ENCODE measurements at places on chromosomes 11 and 22. TPM values are rescaled to one million over a fixed set of nuclear protein-coding genes. Genes with fewer than 3 reads are reported as not detected.

DNA sequence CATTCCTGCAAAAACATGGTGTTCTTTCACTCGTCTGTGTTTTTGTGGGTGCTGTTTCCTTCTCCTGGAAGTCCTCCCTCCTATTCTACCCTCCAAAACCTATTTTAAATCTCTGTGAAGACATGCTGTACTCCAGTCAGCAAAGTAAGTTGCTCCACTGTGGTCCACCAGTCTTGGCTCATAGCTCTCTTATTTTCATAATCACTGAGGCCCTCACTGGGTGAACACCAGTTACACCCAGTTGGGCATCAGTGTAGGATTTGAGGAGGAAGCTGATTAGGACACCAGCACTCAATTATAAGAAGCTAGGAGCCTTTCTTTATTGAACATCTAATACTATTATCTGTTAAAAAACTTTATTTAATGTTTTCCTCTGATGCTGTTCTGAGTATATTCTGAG is 23.9 kb upstream of the EED start:
- H3K4me1 ChIP-seq, result peaks cover 59% of the 10 kb centered on the region
- DNase-seq, result no peak
- peak overlapping the region; percentile 13 for H3K4me3 ChIP-seq
- H3K36me3 ChIP-seq, result peaks cover 13% of the 10 kb centered on the region
- peak overlapping the region; percentile 43 for H3K27ac ChIP-seq

- H3K4me1 ChIP-seq, result no peaks in the 10 kb centered on the region
- H3K36me3 ChIP-seq, result no peaks in the 10 kb centered on the region
- no peak overlapping the region for H3K27ac ChIP-seq
- no peak for DNase-seq
- H3K27me3 ChIP-seq, result no peaks in the 10 kb centered on the region
Observed at GRCh38 chr11:134517621-134518293, 105.7 kb upstream of the B3GAT1 start.

- H3K36me3 ChIP-seq, result peaks cover 46% of the 10 kb centered on the region
- no peak for DNase-seq
- H3K27me3 ChIP-seq, result no peaks in the 10 kb centered on the region
Observed at GRCh38 chr11:14835496-14836492, 56.2 kb downstream of the CYP2R1 start.

DNA sequence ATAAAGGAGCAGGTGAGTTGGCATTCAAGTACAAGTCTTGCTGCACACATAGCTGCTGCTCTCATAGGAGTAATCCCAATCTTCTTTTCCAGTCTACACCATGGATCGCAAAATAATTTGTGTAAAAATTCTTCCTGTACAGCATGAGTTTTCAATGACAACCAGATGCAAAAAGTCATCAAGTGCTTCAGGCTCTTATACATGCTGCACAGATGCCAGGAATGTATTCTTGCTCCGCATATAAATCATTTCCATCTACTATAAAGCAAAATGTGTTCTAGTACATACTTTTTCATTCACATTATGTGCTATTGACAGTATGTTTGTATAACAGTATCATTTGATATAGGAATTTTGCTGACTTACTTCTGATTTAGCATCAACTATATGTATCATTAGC is 35.4 kb downstream of the NXPE2 start:
- no peaks in the 10 kb centered on the region for H3K4me1 ChIP-seq
- no peaks in the 10 kb centered on the region for H3K36me3 ChIP-seq
- no peaks in the 10 kb centered on the region for H3K27me3 ChIP-seq
- H3K27ac ChIP-seq, result no peak overlapping the region

DNA sequence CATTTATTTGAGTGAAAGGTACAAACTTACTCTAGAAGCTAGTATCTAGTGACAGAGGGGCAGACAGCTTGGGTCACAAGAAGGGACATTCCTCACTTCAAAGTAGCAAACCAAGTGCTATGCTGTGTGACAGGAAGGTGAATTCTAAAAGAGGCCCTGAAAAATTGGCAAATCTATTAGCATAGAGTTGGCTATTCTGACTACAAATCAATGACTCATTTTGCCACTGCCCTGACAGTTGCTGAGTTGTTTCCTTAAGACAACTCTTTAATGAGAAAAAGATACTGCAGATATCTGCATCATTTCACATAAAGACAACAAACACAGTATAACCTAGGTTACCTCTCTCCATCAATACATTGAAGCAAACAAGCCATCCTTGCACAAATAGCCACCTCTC is 524.0 kb upstream of the LRRC4C start:
- H3K27ac ChIP-seq, result no peak overlapping the region
- no peak for DNase-seq
- H3K36me3 ChIP-seq, result no peaks in the 10 kb centered on the region
- H3K27me3 ChIP-seq, result no peaks in the 10 kb centered on the region

- H3K4me3 ChIP-seq, result no peak overlapping the region
- no peak overlapping the region for H3K27ac ChIP-seq
- no peaks in the 10 kb centered on the region for H3K4me1 ChIP-seq
- H3K27me3 ChIP-seq, result no peaks in the 10 kb centered on the region
- DNase-seq, result no peak
- H3K36me3 ChIP-seq, result peaks cover 3% of the 10 kb centered on the region
Observed at GRCh38 chr22:42132457-42132856, 1.8 kb upstream of the CYP2D6 start.

DNA sequence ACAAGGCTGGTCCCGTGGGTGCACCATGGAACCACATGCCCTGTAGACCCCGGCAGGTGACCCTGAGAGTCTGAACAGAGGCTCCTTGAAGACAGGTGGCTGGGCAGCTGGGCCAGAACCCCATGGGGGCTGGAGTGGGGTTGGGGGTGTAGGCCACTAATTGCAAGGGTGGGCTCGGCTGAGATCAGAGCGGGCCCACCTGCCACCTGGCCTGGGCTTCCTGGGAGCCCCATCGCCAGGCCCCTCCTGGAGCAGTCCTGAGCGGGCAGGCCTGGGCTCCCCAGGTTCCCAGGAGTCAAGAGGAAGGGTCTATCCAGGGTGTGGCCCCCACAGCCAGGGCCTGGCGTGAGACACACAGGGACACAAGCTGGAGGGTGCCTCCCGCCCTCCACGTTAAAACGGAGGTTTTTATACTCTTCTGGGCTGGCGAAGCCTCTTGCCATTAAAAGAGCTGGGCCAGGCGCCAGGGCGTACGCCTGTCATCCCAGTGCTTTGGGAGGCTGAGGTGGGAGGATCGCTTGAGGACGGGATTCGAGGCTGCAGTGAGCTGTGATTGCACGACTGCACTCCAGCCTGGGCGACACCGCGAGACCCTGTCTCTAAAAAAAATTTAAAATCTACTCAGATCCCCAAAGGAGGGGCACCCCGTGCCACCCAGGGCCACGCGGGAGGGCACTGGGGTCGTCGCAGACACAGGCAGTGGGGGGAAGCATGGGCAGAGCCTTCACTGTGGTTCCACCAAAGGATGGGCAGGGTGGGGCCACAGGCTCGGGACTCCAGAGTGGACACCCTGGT is 4.8 kb upstream of the TRABD start:
- DNase-seq, result no peak
- H3K27ac ChIP-seq, result no peak overlapping the region
- no peak overlapping the region for H3K4me3 ChIP-seq

- H3K27me3 ChIP-seq, result no peaks in the 10 kb centered on the region
- H3K27ac ChIP-seq, result no peak overlapping the region
- H3K4me1 ChIP-seq, result no peaks in the 10 kb centered on the region
Observed at GRCh38 chr11:70175236-70175698, 27.8 kb upstream of the FADD start.

DNA sequence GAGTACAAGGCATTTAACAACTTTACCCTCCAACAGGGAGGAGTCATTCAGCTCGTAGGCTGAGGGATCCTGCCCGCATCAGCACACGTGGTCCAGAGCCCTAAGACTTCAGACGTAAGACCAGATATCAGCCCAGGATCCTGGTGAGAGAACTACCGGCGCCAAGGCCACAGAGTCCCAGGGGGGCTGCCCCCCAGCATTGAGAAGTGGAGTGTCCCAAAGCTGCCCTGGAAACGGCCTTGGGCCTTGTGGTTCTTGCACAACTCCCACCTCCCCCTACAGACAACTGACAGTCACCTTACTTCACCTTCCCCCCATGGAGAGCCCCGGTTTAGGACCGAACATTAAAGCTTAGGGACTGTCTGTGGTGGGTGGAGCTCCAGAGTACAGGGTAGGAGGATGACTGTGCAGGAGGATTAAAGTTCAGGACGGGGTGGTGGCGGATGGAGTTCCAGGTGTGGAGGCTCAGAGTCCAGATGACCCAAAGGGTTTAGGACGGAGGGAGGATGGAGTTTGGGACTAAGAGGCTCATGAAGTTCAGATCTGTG is 1.0 kb downstream of the C11orf91 start:
- H3K4me3 ChIP-seq, result peak overlapping the region; percentile 78
- DNase-seq, result no peak
- peaks cover 22% of the 10 kb centered on the region for H3K27me3 ChIP-seq

GRCh38 chr22:45305456-45306075 is 4.2 kb upstream of the FAM118A start:
- no peak overlapping the region for H3K4me3 ChIP-seq
- H3K27ac ChIP-seq, result no peak overlapping the region
- no peak for DNase-seq
- H3K4me1 ChIP-seq, result peaks cover 14% of the 10 kb centered on the region
- H3K27me3 ChIP-seq, result no peaks in the 10 kb centered on the region
- H3K36me3 ChIP-seq, result peaks cover 2% of the 10 kb centered on the region

- H3K36me3 ChIP-seq, result peaks cover 15% of the 10 kb centered on the region
- peaks cover 46% of the 10 kb centered on the region for H3K4me1 ChIP-seq
- peak overlapping the region; percentile 64 for H3K4me3 ChIP-seq
Observed at GRCh38 chr11:107840129-107840484, 18.5 kb downstream of the SLC35F2 start.

DNA sequence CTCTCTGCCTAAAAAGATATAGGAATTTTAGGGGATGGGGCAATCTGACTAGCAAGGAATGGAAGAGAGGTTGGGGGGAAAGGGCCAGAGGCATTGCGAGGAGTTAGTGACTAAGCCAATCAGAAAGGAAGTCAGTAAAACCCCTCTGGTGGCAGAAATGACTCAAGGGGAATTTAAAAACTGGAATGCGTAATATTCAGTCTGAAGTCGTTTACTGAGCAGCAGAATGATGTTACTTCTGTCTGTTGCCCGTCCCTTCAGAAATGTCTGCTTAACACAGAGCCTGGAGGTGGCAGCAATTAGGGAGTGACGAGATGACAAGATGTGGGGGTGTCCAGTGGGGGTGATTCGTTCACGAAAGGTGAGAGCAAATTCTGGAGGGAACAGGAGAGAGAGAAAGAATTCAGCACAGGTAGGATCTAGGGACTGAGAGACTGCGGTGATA is 107.7 kb upstream of the CLMP start:
- no peaks in the 10 kb centered on the region for H3K36me3 ChIP-seq
- peak overlapping the region; percentile 98 for H3K27ac ChIP-seq
- H3K27me3 ChIP-seq, result no peaks in the 10 kb centered on the region
- H3K4me1 ChIP-seq, result peaks cover 61% of the 10 kb centered on the region
- H3K4me3 ChIP-seq, result peak overlapping the region; percentile 86

- no peak overlapping the region for H3K4me3 ChIP-seq
- DNase-seq, result no peak
- H3K27me3 ChIP-seq, result no peaks in the 10 kb centered on the region
- no peaks in the 10 kb centered on the region for H3K36me3 ChIP-seq
- no peaks in the 10 kb centered on the region for H3K4me1 ChIP-seq
Observed at GRCh38 chr11:69801513-69802335, 17.5 kb downstream of the FGF3 start.

DNA sequence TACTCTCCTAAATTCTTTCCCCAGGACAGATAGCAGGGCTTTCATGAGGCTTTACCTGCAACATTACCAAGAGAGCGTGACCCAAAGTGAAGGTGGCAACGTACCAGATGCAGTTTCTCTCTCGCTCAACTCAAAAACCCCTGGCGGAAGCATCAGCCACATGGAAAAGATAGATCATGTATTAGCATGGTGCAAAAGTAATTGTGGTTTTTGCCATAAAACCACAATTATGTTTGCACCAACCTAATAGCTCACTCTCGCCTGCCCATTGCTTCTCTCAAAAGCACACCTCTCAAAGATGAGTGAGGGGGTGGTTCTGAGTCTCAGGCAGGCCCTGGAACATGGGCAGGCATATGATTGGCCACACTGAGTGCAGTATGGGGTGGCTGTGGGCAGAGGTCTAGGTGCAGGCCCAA is 7.0 kb downstream of the MS4A6A start:
- H3K4me1 ChIP-seq, result no peaks in the 10 kb centered on the region
- no peak overlapping the region for H3K4me3 ChIP-seq
- no peak for DNase-seq
- peaks cover 4% of the 10 kb centered on the region for H3K27me3 ChIP-seq
- no peaks in the 10 kb centered on the region for H3K36me3 ChIP-seq

DNA sequence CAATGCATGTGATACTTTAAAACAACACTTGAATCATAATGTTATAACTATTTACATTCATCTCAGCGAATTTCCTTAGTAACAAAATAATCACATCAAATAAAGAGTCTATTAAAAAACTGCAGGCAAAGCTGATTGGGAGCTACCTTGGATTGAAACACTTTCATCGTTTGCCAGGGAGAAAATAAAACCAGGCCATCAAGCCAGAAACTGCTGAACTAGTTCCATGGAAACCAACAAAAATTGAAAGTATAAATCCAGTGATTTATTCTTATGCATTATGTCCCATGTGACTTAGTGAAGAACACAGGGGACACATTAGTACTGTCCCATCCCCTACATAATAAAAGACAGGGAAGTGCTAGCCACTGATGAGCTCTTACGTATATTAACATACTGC is 21.7 kb downstream of the SLC35F2 start:
- DNase-seq, result no peak
- H3K27ac ChIP-seq, result no peak overlapping the region
- no peaks in the 10 kb centered on the region for H3K27me3 ChIP-seq
- no peak overlapping the region for H3K4me3 ChIP-seq
- H3K36me3 ChIP-seq, result peaks cover 5% of the 10 kb centered on the region
- H3K4me1 ChIP-seq, result peaks cover 37% of the 10 kb centered on the region

DNA sequence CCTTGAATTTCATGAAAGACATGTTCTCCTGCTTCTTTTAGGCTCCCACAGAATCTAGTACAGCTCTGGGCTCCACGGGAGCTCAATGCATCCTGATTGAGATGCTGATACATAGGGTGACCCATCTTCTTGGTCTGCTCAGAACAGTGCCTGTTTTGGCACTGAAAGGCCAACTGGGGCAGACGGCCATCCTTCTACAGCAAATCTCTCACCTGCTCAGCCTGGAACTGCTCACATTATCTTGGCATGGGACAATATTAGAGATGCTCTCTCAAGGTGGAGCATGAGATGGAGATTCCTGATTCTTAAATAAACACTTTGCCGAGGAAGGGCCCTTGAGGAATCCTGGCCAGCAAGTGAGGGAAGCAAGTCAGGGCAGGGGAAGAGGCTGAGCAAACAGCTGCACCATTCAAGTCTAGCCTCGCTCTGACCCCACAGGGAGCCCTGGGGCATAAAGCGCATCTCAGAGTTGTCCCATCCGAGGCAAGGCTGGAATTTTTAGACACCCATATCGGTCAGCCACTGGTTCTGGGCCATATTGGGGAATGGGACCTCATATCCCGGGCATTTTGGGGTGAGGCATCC is 58.4 kb upstream of the CSNK2A3 start:
- H3K27ac ChIP-seq, result no peak overlapping the region
- H3K36me3 ChIP-seq, result no peaks in the 10 kb centered on the region
- no peak overlapping the region for H3K4me3 ChIP-seq
- no peak for DNase-seq
- H3K27me3 ChIP-seq, result peaks cover 10% of the 10 kb centered on the region

GRCh38 chr22:31969789-31970489 is 25.6 kb downstream of the YWHAH start:
- H3K27ac ChIP-seq, result no peak overlapping the region
- H3K27me3 ChIP-seq, result peaks cover 4% of the 10 kb centered on the region
- peaks cover 14% of the 10 kb centered on the region for H3K4me1 ChIP-seq
- H3K36me3 ChIP-seq, result no peaks in the 10 kb centered on the region
- peak overlapping the region; percentile 77 for H3K4me3 ChIP-seq
- DNase-seq, result peak; percentile 30

SPINDOC gene
- 60.0 TPM for total RNA-seq

OR51B2 gene
- total RNA-seq, result not detected

PVALB gene
- total RNA-seq, result not detected

HTR3A gene
- total RNA-seq, result not detected

RAB38 gene
- total RNA-seq, result 2.0 TPM

Measured in activated T-helper 1 cell treated with anti-CD3 and anti-CD28 coated beads, Interleukin-12 subunit alpha, Interleukin-12 subunit beta, Interleukin-2, Interleukin-4 antibody, amounts not matched to agents 30 ng/mL and 10 ng/mL and 1 ng/mL, durations not matched to agents 14 hours and 24 hours and 36 hours (primary cell).